Mammary microvascular endothelial cell (primary cell): ENCODE measurements at places on chromosomes 5 and 9. TPM values are rescaled to one million over a fixed set of nuclear protein-coding genes. Genes with fewer than 3 reads are reported as not detected.

RELL2 gene
- total RNA-seq: 5.3 and 5.7 TPM in 2 replicates

CARTPT gene
- total RNA-seq: not detected in 2 replicates

ZFR gene
- total RNA-seq: 49.1 and 50.6 TPM in 2 replicates

CTXN3 gene
- total RNA-seq: not detected in 2 replicates

ANGPTL2 gene
- total RNA-seq: 13.6 and 14.1 TPM in 2 replicates

UGT3A2 gene
- total RNA-seq: not detected in 2 replicates

PCDHB3 gene
- total RNA-seq: 0.30 and 0.47 TPM in 2 replicates

ENTPD8 gene
- total RNA-seq: 0.05 and 1.5 TPM in 2 replicates

UAP1L1 gene
- 21.9 and 23.0 TPM in 2 replicates for total RNA-seq
